ENCODE measurements at places on chromosomes 2 and 18.

DNA sequence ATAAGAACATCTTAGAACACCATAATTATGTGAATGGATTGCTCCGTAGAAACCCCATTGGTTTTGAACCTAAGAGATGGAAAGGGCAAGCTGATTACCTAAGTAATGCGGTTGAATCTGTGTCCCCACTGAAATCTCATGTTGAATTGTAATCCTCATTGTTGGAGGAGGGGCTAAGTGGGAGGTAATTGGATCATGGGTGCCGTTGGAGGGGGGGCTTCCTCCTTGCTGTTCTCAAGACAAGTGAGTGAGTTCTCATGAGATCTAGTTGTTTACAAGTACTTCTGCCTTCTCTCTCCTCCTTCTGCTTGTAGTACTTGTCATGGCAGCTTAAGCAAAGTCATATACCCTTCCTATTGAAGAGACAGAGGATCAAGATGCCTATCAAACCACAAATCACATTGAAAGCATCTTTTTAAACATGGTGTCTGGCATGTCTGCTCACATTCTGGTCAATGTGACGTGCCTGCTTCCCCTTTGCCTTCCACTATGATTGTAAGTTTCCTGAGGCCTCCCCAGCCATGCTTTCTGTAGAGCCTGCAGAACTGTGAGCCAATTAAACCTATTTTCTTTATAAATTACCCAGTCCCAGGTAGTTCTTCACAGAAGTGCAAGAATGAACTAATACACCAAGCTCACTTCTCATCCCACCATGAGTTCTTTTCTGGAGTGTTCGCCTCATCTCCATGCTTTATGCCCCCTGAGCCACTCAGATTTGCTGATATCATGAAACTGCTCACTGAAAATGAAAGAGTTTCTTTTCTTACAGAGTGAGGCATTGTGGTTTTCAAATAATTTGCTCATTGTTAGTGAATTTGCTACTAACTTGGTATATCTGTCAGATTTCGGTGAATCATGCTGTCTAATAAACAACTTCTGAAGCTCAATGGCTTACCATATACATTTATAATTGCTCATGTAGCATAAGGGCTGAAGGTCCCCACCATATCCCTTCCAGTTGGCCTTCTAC lies 23.6 kb downstream of the KCNE4 start:
- no peak for DNase-seq

- no peak for DNase-seq
Measured at GRCh38 chr18:68724021-68724420, 9.1 kb upstream of the TMX3 start.

DNA sequence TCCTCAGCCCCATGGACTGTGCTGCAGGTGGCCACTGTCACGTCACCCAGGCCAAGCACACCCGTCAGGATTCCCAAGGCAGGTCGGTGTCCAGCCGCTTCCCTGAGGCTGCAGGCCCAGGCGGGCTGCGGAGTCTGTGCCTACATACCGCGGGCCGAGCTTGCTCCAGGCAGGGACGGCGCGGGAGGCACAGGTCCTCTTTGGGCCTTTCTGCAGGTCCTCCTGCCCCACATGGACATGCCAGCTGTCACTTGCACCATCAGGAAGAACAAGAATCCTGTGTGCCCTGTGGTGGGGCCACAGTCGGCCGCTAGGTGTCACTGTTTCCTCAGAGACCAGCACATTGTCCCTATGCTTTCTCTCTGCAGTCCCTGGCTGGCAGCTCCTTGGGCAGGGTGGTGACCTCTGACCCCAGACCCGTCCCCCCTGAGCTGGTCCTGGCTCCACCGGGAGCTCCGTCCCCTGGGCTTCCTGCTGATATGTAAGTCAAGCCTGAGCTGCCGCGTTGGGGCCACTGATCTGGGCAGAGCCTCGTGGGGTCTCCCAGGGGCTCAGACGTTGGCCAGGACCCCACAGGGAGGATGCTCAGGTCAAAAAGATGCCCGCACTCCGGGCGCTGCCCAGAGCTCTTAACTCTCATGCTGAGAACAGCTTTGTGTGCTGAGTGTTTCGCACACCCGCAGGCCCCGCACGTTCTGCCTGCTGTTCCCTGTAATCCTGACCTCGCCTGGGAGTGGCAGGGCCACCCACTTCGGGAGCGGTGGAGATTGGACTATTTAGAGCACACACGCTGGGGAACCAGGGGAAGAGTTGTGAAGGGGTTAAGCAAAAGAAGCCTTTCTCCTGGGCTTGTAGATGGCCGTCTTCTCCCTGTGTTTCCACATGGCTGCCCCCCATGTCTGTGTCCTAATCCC lies 17.3 kb upstream of the AGXT start:
- peak; percentile 89 for DNase-seq

- no peak for DNase-seq
Measured at GRCh38 chr2:85434696-85435095, 16.2 kb downstream of the SH2D6 start.

DNA sequence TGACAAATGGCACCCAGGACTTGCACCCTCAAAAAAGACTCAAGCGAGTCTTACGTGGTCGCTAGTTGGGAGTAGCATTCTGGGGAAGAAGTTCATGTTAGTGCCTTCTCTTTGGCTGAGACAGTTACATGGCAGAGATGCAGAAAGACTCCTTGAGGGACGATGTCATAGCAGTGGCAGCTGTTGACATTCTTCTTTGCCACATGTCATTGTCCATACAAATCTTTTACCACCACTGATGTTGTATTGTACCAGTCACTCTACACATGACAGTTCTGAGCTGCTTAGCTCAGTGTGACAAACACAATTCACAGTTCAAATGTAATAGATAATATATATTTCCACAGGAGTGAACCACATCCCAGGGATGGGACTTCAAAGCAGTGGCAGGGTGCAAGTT lies 197.1 kb downstream of the TCF4 start:
- DNase-seq, result no peak
